Esophagus squamous epithelium (tissue), 5 donors: ENCODE measurements at places on chromosomes 1 and 21. TPM values are rescaled to one million over a fixed set of nuclear protein-coding genes. Genes with fewer than 3 reads are reported as not detected.

DNA sequence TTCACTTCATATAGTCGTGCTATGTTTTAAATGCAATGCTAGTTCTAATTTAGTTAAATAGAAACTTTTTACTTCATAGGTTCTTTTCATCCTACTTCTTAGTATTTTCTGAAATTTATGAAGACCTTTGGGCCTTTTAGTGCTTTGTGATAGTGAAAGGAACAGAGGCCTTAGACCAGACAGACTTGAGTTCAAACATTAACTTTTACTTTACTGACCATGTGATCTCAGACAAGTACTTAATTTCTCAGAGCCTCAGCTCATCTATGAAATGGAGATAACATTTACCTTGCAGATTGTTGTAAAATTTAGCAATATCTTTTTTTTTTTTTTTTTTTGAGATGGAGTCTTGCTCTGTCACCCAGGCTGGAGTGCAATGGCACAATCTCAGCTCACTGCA, 57.5 kb downstream of the AK5 start:
- no peak for DNase-seq
- H3K36me3 ChIP-seq = no peaks in the 10 kb centered on the region
- H3K4me1 ChIP-seq = no peaks in the 10 kb centered on the region
- H3K27me3 ChIP-seq = no peaks in the 10 kb centered on the region
- no peak overlapping the region for H3K4me3 ChIP-seq
- H3K27ac ChIP-seq = no peak overlapping the region

- H3K36me3 ChIP-seq = no peaks in the 10 kb centered on the region
- H3K4me3 ChIP-seq = peak overlapping the region; percentile 54
- no peak overlapping the region for H3K27ac ChIP-seq
- no peak for DNase-seq
- no peaks in the 10 kb centered on the region for H3K27me3 ChIP-seq
Observed at GRCh38 chr1:103107741-103108375, 464 bp downstream of the COL11A1 start.

DNA sequence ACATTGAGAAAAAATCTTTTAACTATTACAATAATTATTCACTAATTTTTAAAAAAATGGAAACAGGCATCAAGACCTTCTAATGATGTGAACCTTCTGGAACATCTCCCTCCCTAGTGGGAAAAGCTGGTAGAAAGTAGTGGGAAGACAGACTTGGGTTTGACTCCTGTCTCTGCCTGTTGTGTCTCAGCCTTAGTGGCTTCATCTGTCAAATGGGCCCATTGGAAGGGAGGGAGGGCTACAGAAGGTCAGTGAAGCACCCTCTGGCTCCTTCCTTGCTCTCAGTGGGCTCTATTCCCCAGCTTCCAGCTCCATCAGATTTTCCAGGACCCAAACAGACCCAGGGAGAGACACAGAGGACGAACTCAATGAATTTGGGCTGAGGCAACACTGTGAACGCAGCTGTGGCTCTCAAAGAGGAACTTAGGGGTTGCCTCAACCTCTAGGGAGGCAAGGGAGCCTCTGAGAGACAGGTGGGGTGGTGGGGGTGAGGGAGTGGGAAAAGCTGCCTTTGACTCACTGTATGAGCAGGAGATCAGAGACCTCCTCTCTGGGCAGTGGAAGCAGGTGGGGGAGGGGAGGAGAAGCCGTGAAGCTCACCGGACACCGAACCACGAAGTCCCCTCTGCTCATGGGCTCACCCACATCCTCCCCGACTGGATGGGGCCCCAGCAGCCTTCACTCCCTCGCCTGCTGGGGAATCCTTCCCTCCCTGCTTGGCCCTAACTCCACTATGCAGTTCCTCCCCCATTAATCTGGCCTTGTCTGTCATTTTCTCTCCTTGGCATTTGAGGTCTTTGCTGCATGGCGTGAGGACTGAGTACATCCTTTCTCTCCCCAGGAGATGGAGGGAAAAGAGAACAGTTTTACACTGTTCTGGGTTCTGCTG, 4.5 kb downstream of the CNR2 start:
- no peak for DNase-seq
- no peak overlapping the region for H3K27ac ChIP-seq
- no peaks in the 10 kb centered on the region for H3K27me3 ChIP-seq
- H3K36me3 ChIP-seq = no peaks in the 10 kb centered on the region

DNA sequence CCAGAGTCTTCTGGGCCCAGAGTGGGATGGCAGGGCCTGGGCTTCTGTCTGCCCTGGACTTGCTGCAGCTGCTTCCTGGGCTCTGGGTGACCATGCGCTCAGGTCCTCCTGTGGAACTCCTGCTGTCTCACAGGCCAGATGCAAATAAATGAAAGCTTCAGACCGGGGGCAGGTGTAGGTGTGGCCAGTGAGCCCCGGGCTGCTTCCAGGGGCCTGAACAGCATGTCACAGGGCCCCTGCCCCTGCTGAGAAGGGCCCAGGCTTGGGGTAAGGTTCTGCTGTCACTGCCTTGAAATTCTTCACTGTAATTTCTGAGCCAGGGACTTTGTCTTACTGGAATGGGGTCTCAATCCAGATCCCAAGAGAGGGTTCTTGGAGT, 2.5 kb upstream of the PKNOX1 start:
- DNase-seq = no peak
- H3K36me3 ChIP-seq = no peaks in the 10 kb centered on the region
- no peaks in the 10 kb centered on the region for H3K4me1 ChIP-seq
- no peak overlapping the region for H3K27ac ChIP-seq
- H3K4me3 ChIP-seq = no peak overlapping the region

DNA sequence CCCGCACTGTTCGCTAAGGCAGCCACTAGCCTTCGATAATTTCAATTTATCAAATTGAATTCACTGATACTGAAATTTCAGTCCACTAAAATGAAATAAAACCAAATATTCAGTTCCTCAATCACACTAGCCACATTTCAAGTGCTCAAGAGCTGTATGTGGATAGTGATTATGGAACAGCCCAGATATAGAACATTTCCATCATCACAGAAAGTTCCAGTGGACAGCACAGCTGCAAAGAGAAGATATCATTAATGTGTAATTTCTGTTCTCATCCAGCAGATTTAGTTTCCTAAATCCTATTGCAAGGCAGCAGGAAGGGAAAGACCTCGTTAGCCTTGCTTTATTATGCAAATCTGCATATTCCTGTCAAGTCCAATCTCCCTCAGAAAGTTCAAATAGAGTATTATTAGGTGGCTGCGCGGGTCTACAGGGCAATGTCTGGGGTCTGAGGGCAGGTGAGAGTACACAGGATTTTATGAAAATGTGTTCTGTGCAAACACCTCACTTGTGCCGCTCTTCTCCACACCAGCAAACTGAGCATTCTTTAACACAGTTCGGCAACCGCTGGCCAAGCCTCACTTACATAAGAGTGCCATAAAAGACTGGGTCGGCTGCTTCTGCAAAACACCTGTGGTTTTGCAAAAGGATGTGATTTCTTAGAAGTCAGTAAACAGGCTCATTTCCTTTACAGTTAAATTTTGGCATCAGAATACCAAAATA, 22.4 kb downstream of the CAPZB start:
- no peaks in the 10 kb centered on the region for H3K36me3 ChIP-seq
- H3K27me3 ChIP-seq = no peaks in the 10 kb centered on the region
- peaks cover 41% of the 10 kb centered on the region for H3K4me1 ChIP-seq
- no peak for DNase-seq

DNA sequence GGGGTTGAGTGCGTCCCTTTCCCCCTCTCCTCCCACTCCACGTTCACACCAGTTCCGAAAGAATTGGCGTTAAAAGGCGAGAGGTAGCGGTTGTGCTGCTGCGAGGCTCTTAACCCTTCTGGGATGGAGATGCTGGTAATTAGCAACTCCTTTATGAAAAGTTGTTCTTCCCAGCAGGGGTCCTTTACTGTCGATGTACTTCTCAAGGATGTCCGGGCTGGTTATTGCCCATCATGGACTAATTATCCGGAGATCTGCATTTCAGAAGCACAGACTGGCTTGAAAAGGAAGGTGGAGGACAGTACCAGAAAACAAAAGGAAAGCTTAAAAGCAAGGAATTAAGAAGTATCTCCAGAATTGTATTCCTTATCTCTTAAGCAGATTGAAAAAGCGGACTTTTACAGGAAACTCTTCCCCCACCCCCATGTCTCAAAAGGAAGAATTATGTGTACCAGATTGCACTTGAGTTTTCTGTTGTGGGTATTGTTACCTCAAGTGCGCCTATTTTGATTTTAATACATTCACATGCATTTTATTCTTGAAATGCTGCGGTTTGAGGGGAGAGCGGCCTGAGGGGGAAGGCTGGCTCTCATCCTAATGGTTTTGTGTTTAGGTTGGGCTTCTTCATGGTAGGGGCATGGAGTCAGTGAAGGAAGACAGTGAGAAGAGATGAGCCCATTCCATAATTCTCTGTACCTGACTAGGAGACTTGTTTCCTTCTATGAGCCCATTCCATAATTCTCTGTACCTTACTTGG, 1.5 kb downstream of the AK4 start:
- H3K27me3 ChIP-seq = no peaks in the 10 kb centered on the region
- no peak for DNase-seq
- H3K4me3 ChIP-seq = peak overlapping the region; percentile 88
- no peaks in the 10 kb centered on the region for H3K36me3 ChIP-seq
- peak overlapping the region; percentile 81 for H3K27ac ChIP-seq
- H3K4me1 ChIP-seq = peaks cover 5% of the 10 kb centered on the region

DNA sequence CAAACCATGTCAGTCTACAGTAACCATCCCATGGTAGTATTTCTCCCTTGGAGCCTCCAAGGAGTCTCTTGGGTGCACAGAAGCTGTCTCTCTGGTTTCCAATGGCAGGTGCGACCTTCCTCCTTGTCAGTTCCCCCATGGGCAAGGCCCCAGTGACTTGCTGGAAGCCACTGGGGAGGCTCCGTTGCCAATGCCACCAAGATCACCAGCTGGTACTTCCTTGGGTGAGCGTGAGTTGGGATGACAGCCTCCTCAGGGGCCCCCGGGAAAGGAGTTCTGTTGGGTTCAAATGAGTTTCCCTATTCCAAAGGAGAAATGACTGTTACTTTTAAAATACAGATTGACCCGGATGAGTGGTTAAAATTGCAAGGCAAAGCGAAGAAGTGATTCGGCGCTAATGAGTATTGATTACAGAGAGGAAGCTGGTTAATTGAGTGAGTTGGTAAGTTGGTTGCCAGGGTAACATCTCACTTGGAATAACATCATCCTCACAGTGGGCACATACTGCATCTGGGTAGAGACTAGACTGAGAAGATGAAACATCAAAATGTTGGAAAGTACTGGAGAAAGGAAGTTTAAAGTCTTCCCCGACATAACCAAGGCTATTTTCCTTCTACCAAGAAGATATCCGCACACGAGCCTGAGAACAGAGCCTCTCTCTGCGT, 53.0 kb upstream of the LAPTM5 start:
- DNase-seq = no peak
- no peak overlapping the region for H3K4me3 ChIP-seq
- peaks cover 98% of the 10 kb centered on the region for H3K27me3 ChIP-seq
- peaks cover 26% of the 10 kb centered on the region for H3K4me1 ChIP-seq

DNA sequence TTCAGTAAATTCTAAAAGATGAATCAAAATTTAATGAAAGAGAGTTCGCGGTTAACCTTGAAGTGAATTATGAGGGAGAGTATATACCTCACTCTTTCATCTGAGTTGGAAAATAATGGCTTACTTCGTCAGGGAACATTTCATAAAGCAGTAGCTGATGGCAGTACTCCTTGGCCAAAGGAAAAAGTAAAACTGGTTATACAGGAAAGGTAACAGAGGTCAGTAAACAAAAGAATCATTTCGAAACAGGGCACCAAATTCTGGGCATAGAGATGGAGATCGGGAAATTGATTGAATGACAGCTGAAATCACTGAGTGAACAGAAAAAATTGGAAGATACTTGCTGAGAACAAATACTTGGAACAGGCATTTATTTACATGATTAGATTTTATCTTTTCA, 199.0 kb downstream of the OLFM3 start:
- H3K27me3 ChIP-seq = no peaks in the 10 kb centered on the region
- H3K4me3 ChIP-seq = no peak overlapping the region
- H3K36me3 ChIP-seq = no peaks in the 10 kb centered on the region
- no peak for DNase-seq
- H3K4me1 ChIP-seq = no peaks in the 10 kb centered on the region

- H3K27me3 ChIP-seq = no peaks in the 10 kb centered on the region
- H3K4me3 ChIP-seq = no peak overlapping the region
- H3K27ac ChIP-seq = peak overlapping the region; percentile 49
- H3K4me1 ChIP-seq = no peaks in the 10 kb centered on the region
- H3K36me3 ChIP-seq = no peaks in the 10 kb centered on the region
Observed at GRCh38 chr1:243489681-243490546, 234.1 kb downstream of the SDCCAG8 start.

DNA sequence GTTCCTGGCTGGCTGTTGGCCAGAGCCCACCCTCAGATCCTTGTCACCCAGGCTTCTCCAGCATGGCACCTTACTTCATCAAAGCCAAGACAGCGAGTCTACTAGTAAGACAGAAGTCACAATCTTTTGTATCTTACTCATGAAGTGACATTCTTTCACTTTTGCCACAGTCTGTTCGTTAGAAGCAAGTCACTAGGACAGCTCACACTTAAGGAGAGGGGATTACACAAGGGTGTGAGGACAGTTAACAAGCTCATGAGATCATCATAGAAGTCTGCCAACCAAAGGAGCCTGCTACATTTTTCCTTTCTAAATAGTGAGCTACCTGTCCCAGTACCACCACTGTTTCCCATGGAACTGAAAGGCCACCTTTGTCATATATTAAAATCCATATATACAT, 61.5 kb downstream of the PACC1 start:
- H3K4me1 ChIP-seq = no peaks in the 10 kb centered on the region
- no peak overlapping the region for H3K4me3 ChIP-seq
- H3K36me3 ChIP-seq = peaks cover 94% of the 10 kb centered on the region
- DNase-seq = no peak

DNA sequence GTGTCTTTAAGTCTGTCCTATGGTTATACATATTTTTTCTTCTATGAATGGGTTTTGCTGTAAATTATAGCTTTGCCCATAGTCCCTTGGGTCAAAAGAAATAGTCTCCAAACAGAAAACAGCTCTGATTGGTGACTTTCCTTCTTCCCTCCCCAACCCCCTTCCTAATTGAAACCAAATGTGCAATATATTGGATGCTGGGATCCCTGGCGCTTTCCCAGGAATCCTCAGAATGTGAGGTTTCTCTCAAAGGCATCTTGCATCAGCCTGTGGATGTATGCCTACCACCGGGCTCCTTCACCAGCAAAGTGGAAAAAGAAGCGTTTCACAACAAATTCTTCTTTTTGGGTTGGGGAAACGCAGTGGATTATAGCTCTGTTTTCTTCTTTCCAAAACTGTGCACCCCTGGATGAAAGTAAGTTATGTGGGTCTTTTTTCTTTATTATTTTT, at the start of gene DDR2:
Gene DDR2, plus strand, starts transcription at position 248 of the 450 bp plus-strand sequence. CDS start 86,600 bp downstream, outside the sequence.
- H3K4me3 ChIP-seq = peak within 1 kb of the TSS; percentile 43
- H3K36me3 ChIP-seq = no peaks in the 10 kb centered on the region
- H3K27me3 ChIP-seq = no peaks in the 10 kb centered on the region

GRCh38 chr1:170618421-170618820, 45.5 kb upstream of the PRRX1 start:
- no peak for DNase-seq
- H3K27me3 ChIP-seq = no peaks in the 10 kb centered on the region
- H3K36me3 ChIP-seq = no peaks in the 10 kb centered on the region
- H3K27ac ChIP-seq = no peak overlapping the region
- no peak overlapping the region for H3K4me3 ChIP-seq

MYOG gene
- not detected for total RNA-seq

ZNF281 gene
- 2.5 TPM for total RNA-seq

RAP1GAP gene
- 4.3 TPM for total RNA-seq
